ENCODE measurements at places on chromosomes 16 and 17. TPM values are rescaled to one million over a fixed set of nuclear protein-coding genes. Genes with fewer than 3 reads are reported as not detected.

The PRKAR1A gene
- 151 TPM for total RNA-seq

The ST6GALNAC1 gene
- total RNA-seq: 1.1 TPM

The CCL17 gene
- not detected for total RNA-seq

The ADCY7 gene
- 89.6 TPM for total RNA-seq

The PRAC2 gene
- not detected for total RNA-seq

The C1QL1 gene
- 0.36 TPM for total RNA-seq

The PDE6G gene
- 0.89 TPM for total RNA-seq

The PPY gene
- total RNA-seq: not detected

- no peak for DNase-seq
These were observed 8.4 kb downstream of the FSCN2 start for GRCh38 chr17:81536299-81537290.

DNA sequence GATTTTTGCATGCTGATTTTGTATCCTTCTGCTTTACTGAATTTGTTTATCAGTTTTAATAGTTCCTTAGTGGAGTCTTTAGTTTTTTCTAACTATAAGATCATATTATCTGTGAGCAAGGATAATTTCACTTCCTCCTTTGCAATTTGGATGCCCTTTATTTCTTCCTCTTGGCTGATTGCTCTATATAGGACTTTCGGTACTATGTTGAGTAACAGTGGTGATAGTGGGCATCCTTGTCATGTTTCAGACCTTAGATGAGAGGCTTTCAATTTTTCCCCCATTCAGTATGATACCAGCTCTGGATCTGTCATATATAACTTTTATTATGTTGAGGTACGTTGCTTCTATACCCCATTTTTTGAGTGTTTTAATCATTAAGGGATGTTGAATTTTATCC lies 224.5 kb upstream of the CNTNAP4 start:
- DNase-seq: no peak

DNA sequence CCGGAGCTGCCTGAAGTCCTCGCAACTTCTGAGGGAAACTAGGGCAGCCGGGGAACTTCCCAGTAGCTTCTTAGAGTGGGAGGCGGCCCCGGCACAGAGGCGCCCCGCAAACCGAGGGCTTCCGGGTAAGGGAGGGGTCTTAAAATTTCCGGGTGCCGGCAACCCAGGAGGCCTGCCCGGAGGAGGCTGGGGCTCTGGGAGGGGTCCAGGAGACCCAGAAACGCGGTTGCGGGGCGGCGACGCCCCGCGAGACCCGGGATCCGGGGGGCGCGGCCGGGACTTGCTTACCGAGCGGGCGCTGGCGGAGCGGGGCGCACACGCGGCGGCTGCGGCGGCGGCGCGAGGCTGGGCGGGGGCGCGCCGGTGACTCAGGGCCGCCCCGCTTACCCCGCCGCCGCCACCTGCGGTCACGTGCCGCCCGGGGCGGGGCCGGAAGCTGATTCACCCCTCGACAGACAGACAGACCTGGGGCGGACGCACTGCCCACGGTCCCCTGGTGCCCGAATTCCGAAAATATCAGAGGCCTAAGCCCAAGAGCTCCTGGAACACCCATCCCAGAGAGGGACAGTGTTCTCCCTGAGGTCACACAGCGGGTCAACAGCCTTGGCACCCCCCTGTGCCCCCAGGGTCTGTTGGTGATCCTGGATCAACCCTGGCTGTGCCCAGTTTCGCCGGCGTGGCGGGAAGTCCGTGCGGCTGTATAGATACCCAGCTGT lies at the start of gene FAM83G:
Gene FAM83G, minus strand, starts transcription at position 344 of the 716 bp plus-strand sequence. CDS start 723 bp downstream, outside the sequence.
- DNase-seq: peak; percentile 92

DNA sequence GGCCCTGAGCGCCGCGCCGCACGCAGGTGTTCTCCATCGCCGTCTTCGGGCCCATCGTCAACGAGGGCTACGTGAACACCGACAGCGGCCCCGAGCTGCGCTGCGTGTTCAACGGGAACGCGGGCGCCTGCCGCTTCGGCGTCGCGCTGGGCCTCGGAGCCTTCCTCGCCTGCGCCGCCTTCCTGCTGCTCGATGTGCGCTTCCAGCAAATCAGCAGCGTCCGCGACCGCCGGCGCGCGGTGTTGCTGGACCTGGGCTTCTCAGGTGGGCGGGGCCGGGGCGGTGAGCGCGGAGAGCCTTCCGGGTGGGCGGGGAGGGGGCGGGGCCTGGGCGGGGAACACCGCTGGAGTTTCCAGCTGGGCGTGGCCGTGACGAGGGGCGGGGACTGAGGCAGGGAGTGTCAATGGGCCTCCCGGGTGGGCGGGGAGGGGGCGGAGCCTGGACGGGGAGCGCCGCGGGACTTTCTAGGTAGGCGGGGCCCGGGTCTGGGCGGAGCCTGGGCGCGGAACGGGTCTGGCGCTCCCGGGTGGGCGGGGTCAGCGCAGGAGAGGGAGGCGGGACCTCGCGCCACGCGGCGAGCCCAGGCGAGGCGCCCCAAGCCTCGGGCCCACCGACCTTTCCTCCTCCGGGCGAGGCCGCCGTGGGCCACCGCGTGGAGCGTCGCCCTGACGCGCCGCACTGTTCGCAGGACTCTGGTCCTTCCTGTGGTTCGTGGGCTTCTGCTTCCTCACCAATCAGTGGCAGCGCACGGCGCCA lies 2.4 kb downstream of the SYNGR3 start:
- DNase-seq: peak; percentile 99

DNA sequence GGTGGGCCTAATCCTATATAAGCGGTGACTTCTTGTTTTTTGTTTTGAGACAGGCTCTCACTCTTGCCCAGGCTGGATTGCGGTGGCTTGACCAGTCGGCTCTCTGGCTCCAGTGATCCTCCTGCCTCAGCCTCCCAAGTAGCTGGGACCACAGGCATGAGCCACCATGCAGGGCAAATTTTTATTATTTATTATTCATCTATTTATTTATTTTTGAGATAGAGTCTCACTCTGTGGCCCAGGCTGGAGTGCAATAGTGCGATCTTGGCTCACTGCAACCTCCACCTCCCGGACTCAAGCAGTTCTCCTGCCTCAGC lies 4.7 kb upstream of the RNF213 start:
- DNase-seq: no peak

DNA sequence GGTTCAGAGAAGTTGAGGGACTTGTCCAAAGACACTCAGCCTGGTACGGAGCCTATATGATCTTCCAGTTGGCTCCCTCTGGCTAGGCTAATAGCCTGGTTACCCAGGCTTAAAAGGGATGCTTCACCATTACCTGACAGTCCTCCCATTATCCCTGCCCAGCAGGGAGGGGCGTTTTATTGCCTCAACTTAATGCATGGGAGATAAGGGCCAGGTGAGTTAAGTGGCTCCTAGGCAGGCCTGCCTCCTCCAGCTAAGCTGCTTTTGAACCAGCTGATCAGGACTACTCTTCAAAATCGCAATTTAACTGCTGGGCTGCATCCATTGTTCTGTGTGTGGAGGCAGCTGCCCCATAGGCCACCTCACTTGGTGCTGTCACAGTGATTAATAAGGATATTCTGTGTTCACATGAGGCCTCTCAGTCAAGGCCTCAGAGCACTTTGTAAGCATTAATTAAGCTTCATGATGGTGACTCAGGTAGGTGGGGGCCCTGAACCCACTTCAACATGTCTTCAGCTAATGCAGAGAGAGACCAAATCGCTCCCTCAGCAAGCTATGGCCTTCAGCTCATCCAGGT lies 27.9 kb downstream of the SMPD3 start:
- DNase-seq: no peak

DNA sequence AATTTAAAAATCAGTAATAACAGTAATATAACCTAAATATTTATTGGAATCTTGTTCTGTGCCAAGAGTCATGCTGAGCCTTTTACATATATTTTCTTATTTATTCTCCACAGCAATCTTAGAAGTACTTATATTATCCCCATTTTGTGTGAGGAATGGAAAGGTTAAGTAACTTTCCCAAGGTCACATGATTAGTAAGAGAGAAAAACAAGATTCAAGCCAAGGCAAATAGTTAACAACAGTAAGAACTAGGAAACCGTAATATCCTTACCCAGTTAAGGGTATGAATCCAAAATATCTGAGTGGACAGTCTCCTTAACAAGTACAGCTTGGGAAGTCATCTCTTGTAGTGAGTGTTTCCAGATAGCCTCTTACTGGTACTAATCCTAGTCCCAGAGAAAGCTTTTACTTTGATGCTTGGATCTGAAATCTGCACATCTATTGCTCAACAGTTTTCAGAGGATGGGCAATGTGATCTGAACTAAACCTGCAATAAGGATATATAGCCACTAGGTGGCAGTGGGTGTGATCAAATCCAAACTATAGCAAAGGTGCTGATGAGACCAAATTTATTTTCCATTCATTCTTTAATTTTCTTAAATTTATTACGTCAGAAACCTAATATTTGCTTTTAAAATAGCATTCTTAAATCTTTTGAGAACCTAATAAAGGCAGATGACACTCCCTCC lies 23.3 kb downstream of the SHISA6 start:
- no peak for DNase-seq

- DNase-seq: no peak
These were observed 3.3 kb upstream of the FASN start for GRCh38 chr17:82101301-82101715.

DNA sequence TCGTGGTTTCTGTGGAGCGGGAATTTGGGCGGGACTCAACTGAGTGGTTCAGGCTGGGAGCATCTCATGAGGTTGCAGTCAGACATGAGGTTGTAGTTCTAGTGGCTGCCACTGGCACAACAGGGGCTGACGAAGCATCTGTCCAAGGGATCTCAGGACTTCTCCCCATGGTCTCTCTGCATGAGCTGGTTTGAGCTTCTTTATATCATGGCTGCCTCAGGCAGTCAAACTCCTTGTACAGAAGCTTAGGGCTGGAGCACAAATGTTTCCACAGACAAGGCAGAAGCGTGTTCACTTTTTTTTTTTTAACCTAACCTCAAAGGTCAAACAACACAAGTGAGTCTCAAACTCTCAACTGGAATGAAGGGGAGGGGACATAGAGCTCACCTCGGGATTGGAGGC lies 243.3 kb downstream of the MSI2 start:
- DNase-seq: no peak

DNA sequence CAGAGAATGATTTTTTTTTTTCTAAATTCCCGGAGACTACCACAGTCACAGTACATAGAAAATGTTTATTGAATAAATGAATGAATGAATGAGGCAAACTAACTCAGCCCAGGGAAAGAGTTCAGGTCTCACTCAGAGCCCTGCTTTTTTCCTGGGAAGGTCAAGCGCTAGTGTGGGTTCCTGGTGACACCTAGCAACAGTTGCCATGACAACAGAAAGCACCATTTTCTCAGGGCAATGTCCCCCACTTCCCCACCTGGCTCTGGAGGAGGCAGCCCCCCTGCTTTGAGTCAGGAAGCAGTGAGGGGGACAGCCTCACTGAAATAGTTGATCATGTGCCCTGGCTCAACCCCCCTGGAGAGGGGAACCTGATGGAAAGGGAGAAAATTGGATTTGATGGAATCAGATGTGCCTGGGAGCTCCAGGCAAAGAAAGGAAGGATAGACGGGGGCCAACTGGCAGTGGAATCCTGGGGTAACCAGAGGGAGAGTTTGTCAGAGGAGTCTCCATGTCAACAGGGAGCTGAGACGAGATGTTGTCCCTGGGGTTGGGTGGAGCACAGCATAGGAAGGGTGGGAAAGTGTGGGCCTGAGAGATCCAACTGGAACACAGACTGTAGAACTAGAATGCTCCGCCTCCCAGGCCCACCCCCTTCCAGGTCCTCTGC lies 242.2 kb upstream of the CCL2 start:
- no peak for DNase-seq

- peak; percentile 90 for DNase-seq
These were observed 18.4 kb downstream of the LDHD start for GRCh38 chr16:75097941-75098901.

DNA sequence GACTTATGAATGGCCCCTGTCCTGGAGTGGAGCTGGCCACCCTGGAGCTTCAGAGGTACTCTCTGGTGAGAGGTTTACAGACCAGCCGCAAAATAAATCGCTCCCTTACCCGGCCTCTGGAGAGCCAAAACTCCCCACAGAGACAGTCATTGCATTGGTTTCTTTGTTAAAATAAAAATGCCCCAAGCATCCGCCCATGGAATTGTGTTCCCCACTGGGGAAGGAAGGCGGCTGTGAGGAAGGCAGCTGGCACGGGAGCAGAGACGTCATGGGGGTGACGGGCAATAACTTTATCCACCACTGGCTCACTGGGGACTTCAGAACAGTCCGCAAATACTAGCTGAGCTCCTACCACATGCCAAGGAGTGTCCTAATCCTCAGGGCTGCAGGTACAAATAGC lies 266.2 kb upstream of the FOXF1 start:
- no peak for DNase-seq

DNA sequence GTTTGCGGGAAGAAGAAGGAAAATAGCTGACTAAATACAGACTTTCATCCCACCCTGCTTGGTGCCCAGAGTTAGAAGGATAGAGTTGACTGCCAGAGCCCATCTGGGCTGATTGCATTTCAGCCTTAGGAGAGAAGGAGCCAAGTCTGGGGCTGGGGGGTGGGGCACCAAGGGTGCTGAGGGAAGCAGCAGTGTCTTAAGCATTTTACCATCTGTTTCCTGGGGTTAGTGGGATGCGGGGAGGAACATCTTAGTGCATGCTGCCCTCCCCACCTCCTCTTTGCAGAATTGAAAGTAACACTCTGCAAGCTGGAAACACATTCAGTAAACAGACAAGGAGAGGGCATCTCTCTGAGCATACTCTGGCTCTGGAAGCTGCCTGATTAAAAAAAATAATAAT lies 1.5 kb upstream of the ARL5C start:
- no peak for DNase-seq

DNA sequence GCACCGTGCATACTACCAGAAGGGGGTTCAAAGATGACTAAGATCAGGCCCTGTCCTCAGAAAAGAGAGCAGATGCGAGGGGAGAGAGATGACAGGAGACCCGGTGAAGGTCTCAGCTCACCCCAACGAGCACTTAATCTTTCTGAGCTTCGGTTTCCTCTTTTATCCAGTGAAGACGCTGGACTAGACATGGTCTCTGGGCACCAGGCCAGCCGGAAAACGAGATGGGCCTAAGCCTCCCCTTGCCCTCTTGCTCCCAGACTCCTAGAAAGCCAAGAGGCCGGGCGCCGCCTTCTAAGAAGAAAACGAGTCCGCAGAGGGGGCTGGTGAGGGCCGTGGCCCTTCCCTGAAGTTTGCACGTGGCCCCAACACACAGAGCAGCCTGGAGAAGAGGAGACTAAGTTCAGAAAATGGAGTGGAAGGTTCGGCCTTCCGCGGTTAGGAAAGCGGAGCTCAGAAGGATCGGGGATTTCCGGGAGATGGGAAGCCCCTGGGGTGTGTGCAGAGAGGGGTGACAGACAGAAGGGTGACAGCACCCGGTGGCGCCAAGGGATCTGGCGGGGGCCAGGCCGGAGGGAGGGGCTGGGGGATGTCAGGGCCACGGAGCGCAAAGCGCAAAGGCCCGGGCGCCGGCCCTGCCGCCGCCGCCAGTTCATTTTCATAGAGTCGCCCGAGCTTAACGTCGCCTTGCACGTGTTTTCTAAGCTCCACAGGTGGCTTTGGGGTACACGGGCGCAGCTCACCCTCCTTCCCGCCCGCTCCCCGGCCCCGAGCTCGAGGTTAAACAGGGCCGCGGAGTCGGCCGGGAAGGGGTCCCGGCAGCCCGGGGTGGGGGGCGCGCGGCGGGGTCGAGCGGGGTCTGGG lies 42.1 kb upstream of the BHLHA9 start:
- DNase-seq: peak; percentile 24

GRCh38 chr17:19348081-19348650 lies 14.4 kb downstream of the B9D1 start:
- no peak for DNase-seq

GRCh38 chr16:48504216-48504615 lies 105.8 kb downstream of the N4BP1 start:
- no peak for DNase-seq

- no peak for DNase-seq
These were observed 273.4 kb downstream of the NTN1 start for GRCh38 chr17:9294661-9295210.

- no peak for DNase-seq
These were observed 13.4 kb downstream of the OSBPL7 start for GRCh38 chr17:47808036-47808829.

Measured in activated naive CD4-positive, alpha-beta T cell treated with anti-CD3 and anti-CD28 coated beads for 36 hours (primary cell).